Stimulated activated CD8-positive, alpha-beta memory T cell treated with anti-CD3 and anti-CD28 coated beads, Interleukin-12 subunit alpha, Interleukin-12 subunit beta, amount 100 ng/mL, for 4 hours (primary cell): ENCODE measurements at places on chromosomes 3 and 15.

GRCh38 chr15:88090481-88091011 is 166.0 kb downstream of the NTRK3 start:
- no peak for DNase-seq

- no peak for DNase-seq
Observed at GRCh38 chr3:66889750-66890494, 108.2 kb upstream of the KBTBD8 start.

DNA sequence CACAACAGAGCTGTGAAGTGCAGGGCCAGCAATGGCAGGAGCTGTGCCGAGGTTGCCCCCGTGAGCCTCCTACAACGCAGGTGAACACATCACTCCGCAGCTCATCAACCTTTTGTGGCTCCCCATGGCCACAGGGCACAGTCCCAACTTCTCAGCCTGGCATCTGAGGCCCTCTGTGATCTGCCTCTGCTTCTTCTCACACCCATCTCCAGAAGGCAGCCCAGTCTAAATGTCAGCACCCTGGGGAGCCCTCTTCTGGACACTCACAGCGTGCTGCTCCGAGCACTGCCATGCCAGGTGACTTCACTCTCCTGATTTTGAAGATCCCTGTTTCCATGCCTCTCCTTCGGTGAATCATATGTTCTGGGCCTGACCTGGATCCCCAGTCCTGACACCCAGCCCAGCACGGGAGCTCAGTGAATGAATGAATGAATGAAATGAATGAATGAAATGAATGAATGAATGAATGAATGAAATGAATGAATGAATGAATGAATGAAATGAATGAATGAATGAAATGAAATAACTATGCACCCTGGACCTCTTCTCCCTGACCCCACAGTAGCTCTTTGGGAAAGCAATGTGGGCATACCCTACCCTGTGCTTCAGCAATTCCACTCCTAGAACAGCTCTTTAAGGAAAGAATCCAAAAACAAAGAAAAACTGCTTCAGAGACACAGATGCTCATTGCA is 17.9 kb upstream of the SKIC8 start:
- DNase-seq = no peak

GRCh38 chr15:68143785-68144184 is 61.3 kb downstream of the CALML4 start:
- DNase-seq = no peak

GRCh38 chr3:44235604-44236484 is 5.8 kb upstream of the TOPAZ1 start:
- DNase-seq = peak; percentile 25

DNA sequence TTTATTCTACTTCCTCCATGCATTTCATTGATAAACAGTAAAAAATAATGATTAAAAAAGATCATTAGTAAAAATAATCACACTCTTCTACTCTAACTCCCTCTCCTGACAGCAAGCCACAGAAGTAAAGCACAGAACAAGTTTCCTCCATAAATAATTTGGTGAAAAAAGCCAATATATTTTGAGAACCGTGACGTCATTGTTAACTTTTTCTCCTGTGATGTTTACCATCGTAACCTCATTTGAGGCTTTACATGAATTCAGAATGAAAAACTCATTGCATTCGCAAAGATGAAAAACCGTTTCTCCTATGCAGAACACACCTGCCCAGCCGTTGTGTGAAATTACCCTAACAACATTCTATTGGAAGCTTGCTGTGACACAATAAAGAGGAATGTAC is 120.7 kb downstream of the NSUN3 start:
- no peak for DNase-seq

DNA sequence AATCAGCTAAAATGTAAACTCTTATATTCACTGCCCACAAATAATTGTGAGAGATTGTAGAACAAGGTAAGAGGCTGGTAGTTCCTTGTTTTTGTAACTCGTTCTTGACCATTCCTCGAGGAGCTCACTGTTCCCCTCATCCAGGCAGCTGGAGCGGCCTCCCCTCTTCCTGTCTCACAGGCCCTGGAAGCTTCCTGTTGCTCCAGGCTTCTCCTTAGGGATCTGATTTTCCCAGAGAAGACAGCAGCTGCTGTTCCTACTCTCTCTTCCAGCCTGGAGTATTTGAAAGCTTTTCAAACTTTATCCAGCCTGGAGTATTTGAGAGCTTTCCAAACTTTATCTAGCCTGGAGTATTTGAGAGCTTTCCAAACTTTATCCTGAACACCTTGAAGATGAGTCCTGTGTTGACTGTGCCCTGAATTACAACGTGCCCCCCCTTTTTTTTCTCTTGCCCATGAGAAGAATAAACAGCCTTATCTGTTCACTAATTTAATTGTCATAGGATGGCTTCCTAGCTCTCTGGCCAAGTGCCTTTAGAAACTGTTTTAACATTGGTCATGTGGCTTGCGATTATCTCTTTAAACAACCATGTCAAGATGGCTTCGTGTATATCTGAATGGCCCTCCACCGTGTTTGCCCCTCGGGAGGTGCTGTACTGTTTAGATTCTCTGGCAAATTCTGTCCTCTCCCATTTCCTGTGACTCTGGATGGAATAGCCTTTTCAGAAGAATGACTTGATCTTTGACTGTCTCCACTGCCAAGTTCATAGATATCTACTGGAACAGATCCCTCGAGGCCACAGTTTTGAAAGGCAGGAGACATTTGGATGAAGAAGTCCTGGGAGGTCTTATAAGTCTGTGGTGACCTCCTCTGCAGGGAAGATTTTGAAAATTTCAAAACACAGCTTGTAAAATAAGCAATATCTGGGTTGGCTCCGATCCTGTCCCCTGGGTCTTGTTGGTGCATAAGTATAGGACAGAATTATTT is 4.8 kb downstream of the ADAMTSL3 start:
- DNase-seq = no peak

GRCh38 chr3:187186801-187187421 is 10.4 kb upstream of the RTP1 start:
- no peak for DNase-seq

DNA sequence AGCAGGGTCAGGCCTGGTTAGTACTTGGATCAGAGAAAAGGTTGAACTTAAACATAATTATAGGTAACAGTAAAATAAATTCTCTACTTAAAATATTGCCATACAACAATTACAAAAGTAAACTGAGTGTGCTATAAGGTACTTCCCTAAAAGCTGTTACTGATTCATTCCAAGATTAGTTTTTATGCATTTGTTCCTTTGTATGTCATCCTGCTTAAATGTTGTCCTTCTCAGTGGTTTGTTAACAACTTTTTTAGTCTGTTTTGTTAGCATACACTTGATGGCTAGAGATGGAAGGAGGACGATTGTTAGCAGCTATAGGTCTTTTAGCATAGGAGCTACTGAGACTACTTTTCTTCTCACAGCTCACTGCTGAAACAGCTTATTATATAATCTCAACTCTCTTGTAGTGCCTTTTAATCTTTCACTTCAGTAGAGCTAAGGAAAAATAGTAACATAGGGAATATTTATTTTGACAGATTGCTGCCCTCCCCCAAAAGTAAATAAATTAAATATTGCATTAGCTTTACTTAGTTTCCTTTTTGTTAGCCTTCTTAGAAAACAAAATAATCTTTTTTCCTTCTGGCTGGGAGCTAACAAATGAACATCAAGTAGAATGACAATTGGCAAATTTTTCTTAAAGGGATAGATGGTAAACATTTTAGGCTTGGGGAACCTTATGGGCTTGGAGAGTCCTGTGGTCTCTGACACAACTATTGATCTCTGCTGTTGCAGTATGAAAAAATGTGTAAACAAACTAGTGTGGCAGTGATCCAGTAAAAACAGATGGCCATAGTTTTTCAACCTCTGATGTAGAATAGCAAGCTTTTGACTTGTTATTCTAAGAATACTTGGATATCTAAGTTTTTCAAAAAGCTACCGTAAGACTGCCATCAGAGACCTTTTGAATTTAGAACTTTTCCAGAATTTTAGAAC is 39.5 kb downstream of the USP8 start:
- no peak for DNase-seq

DNA sequence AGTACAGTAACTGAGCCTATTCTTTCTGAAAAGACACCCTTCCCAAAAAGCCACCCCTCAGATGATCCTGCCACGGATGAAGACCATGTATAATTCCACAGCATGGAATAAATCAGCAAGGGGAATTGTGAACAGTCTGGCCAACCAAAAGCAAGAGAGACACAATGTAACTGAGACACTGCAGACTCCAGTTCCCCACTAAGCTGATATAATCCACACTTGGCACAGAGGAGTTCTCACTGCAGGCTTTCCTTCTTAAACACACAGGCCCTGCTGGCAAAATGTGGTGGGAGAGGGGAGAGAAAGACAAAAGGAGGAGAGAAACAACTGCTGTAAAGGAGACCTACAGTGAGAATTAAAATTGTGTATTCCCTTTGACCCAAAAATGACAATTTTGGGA is 12.7 kb downstream of the GPR156 start:
- DNase-seq = no peak

GRCh38 chr15:73904026-73904815 is 22.0 kb upstream of the LOXL1 start:
- DNase-seq = no peak

- DNase-seq = no peak
Observed at GRCh38 chr15:42591238-42591934, 16.0 kb downstream of the STARD9 start.

DNA sequence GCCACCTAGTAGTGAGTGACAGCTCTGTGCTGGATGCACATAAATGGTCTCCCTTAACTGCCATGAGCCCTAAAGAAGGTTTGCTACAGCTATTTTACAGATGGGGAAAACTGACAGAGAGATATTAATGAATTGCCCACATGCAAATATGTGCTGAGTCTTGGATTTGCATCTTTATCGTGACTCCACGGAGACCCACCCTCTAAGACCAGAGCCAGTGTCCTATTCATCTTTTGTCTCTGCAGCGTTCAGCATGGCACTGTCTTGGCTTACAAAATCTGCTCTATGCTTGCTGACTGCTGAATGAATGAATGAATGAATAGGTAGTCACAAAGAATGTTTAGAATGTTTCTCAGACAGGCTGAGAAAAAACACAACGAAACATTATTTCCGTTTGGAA is 48.3 kb downstream of the BTD start:
- DNase-seq = no peak

- DNase-seq = no peak
Observed at GRCh38 chr3:17752876-17753631, 10.6 kb upstream of the TBC1D5 start.

DNA sequence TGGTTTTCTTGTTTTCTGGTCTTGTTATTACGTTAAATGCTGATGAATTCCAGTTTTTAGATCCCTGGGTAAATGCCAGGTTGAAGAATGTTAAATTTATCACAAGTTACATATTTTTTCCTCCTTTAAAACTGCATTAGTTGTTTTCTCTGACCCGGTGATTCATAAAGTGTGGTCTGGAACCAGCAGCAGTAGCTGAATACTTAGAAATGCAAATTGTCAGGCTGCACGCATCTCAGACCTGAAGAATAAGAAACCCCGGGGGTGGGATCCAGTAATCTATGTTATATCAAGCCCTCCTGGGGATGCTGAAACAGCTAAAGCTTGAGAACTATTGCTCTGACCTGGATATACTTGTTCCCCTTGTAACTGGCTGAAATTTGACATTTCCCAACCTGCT is 69.1 kb downstream of the PEX5L start:
- no peak for DNase-seq

DNA sequence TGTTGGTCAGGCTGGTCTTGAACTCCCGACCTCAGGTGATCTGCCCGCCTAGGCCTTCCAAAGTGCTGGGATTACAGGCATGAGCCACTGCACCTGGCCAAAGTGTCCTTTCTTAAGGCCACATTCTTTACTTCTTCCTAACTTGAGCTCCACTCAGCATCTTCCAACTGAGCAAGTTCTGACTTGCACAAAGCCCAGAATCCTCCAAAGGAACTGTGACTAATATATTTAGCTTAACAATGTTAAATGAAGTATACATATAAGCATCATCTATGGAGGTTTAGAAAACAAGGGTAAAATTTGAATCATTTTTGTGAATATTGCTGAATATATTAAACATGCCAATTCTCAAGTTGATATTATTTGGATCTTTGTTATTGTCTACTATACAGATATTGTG is 93.7 kb downstream of the SHQ1 start:
- no peak for DNase-seq

DNA sequence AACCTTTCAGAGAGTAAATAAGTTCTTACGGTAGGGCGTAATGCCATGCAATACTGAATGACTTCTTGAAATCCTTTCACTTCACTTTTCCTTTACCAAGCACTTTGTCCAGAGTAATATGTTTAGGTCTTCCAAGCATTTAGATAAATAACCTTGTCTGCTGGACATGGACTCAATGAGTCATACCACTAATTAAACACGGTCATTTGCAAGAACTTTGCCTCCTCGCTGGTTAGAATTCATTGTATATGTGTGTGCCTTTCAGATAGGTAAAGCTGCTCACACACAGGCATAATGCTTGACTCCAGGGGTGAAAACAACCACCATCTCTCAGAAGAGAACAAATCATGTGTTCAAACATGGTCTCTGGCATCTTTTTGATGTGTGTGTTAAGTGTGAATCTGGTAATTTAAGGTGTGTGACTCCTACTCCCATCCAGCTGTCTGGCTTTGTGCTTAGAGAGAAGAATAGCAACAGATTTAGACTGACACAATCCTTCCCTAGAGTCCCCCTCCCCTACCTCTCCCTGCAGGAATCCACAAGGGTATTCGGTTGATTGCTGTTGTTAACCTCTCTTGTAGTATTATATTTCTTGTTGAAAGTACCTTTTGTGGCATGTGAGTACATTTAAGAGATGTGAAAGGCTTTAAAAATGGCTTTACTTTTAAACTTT is 419.0 kb downstream of the CNTN4 start:
- DNase-seq = no peak

- DNase-seq = no peak
Observed at GRCh38 chr3:83189634-83190033, 1428.2 kb upstream of the GBE1 start.

DNA sequence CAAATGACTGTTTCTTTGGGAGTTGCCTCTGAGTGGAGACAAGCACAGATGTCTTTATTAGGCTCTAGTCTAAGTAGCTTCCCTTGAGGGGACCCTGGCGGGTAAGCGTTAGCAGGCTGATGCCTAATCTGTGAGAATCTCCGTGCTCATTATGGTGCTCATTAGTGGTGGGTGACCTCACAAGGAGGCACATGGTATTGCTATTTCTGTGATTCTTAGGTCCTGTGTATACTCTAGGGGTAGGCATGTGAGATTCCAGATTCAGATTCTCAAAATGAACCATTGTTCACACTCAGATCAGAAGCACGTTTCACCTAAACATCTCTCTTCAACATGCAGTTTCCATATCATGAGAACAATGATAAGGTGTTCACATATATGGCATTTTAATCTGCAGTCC is 809.7 kb downstream of the NR2F2 start:
- DNase-seq = no peak
